ENCODE measurements at places on chromosomes 3 and 15.

DNA sequence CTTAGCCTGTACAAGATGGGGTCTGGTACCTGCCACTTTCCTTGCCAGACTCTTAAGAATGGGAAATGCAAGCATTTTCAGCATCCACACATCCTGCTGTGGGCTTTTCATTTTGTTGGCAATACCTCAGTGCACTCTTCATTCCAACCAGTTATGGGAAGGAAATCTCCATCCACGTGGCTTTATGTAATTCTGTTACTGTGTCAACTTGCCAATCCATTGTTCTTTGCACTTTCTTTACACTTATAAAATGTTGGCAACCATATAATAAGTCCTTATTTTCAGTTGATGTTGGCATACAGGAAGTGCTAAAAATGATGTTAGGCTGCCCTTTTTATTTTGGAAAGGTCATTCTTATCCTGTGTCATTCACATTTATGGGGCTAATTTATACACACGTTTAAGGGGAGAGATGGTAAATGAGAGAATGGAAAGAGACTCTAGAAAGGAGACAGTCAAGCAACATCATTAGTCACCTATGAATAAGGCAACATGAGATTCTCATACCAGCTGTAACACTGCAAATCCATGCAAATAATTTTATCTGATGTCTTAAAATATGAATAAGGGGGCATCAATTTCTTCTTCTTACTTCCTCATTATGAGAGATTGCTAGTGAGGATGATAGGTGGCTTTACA, 238.7 kb downstream of the CHST2 start:
- no peak for DNase-seq

DNA sequence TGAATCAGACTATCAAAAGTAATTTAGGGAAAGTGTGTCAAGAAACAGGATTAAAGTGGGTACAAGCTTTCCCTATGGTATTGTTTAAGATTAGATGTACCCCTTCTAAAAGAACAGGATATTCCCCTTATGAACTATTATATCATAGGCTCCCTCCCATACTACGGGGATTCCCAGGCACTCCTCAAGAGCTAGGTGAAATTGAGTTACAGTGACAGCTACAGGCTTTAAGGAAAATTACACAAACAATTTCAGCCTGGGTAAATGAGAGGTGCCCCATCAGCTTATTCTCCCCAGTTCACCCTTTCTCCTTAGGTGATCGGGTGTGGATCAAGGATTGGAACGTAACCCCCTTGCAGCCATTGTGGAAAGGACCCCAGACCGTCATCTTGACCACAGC, 240.8 kb upstream of the CNTN6 start:
- no peak for DNase-seq

GRCh38 chr3:69433121-69433968, 47.5 kb upstream of the FRMD4B start:
- no peak for DNase-seq

DNA sequence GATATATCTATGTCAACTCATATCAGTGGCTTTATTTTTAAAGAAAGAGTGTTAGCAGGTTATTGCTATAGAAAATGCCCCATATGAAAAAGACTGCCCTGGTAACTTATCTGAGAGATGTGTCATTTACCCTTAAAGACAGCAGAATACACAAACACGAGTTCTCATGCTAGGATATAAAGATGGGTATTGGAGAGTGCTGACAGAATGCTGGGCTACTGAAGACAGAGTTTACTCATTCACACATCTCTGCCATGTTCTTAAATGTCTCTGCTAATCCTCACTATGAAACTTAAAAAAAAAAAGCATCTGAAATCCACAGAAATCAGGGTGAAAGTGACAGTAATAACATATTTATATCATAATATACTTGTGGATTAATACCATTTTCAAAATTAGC, 126.7 kb downstream of the FOXP1 start:
- no peak for DNase-seq

- DNase-seq, result no peak
Measured at GRCh38 chr15:76169018-76169417, 109.2 kb downstream of the TMEM266 start.

DNA sequence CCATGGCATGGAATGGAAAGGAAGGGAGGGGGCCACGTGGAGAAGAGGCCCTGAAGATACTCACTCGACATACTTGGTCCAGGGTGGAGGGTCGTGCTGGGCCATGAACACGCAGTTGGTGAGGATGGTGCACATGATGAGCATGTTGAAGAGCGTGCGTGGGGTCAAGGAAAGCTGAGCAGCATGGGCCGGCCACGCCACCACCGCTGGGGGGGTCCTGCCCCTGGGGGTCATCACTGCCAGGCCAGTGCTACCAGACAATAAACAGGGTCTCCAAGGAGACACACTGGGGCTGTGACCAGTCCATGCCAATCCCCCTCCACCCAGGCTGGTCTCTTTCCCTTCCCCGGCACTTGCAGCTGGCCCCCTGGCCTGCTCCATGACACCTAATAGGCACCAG, 27.2 kb downstream of the SCN5A start:
- DNase-seq, result no peak

DNA sequence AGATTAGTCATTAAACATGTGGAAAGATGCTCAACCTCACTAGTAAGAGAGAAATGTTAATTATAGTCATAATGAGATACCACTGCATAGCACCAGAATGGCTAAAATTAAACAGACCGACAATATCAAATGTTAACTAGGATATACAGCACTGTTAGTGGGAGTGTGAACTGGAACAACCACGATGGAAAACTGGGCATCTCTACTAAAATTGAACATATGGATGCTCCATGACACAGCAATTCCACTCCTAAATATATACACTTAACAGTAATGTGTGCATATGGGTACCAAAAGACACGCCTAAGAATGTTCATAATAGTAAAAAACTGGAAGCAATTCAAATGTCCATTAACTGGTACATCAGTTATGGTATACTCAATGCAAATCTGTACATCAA, 41.5 kb downstream of the CRTAP start:
- DNase-seq, result no peak

- DNase-seq, result no peak
Measured at GRCh38 chr15:47404877-47405276, 312.4 kb upstream of the SEMA6D start.

DNA sequence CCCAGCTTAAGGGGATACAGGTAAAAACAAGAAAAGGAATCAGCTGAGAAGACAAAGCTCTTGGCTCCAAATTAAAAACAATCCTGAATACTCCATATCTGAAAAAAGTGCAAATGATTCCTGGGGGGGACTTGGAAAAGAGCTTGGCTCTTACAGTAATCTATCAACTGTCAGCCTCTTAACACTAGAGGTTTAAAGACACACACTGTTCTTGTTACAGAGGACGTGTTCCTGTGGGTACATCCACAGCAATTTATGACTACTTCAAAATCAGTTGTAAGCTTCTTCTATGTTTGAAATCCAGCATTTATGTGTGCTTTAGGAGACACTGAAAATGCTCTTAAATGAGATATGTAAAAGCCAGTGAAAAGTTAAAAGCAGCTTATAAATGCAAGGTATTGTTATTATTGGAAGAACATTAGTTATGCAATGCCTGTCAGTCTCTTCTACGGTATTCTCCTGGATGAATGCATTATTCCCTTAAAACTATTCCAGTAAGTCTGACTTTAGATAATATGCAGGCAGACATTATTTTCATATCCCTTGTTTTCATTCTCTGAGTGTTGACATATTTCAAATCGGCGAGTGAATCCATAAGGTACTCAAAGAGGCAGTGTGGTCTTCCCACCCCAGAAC, 408.4 kb upstream of the ADAMTS9 start:
- DNase-seq, result no peak

DNA sequence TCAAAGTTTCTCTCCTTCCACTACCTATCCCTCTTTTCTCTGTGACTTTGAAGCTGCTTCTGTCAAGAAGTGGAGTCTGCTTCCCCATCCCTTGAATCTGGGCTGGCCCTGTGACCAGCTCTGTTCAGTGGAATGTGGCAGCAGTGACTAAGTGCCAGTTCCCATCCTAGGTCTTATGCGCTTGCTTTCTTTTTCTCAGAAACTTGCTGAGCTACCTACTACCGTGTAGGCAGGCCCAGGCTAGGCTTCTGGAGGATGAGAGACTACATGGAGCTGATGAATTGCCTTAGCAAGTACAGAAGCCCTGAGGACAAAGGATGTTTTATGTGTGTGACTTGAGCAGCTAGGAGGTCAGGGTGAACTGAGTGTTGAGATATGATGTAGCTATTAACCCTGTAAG, 123.2 kb downstream of the PDCD6IP start:
- no peak for DNase-seq

DNA sequence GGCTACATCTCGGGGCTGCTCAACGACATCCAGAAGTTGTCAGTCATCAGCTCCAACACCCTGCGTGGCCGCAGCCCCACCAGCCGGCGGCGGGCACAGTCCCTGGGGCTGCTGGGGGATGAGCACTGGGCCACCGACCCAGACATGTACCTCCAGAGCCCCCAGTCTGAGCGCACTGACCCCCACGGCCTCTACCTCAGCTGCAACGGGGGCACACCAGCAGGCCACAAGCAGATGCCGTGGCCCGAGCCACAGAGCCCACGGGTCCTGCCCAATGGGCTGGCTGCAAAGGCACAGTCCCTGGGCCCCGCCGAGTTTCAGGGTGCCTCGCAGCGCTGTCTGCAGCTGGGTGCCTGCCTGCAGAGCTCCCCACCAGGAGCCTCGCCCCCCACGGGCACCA, 17.0 kb downstream of the ANKRD63 start:
- no peak for DNase-seq

GRCh38 chr15:67504056-67504455, 16.9 kb upstream of the C15orf61 start:
- DNase-seq, result no peak

DNA sequence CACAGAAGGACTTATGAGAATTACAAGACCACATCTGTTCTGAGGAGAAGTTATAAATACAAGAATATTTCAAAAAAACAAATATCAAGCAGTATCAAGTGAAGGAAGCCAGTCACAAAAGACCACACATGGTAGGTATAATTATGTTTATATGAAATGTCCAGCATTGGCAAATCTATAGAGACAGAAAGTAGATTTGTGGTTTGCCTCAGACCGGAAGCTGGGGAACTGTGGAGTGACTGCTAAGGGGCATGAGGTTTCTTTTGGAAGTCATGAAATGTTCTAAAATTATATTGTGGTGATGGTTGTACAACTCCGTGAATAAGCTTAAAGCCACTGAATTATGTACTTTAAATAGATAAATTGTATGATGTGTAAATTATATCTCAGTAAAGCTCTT, 136.9 kb downstream of the FRMD5 start:
- no peak for DNase-seq

DNA sequence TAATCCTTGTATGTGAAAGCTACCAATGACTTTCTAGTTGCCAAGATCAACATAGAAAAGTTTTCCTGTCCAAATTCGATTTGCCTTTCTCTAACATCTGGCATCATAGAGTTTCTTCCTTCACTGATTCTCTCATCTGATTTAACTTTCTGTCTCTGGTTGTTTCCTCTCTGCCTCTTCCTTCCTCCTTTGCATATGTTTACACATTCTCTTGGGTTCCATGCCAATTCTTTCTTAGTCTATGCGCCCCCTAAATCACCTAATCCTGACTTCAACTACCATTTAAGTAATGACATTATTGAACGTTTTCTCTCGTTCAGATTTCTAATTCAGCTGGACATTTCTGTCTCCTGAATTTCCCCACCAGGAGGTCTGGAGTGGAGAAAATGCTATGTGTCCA, 561.9 kb upstream of the TGFBR2 start:
- no peak for DNase-seq

GRCh38 chr3:156189927-156190326, 69.5 kb downstream of the KCNAB1 start:
- no peak for DNase-seq

DNA sequence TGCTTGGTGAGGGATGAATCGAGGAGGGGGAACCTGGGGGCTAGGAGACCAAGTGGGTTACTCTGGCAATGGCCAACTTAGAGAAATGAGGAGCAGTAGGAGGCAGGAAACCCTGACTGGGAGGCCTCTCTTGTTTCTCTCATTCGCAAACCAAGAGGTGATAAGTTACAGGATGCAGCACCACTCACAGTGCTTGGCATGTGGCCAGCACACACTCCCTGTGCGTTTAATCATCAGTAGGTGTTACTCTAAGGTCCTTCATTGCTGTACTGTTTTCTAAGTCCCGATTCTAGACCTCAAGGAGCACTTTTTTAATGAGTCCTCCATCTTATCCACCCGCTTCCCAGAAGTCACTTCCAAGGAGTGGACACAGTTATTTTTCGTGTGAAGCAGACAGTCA, 314.1 kb upstream of the TRIM42 start:
- no peak for DNase-seq

GRCh38 chr3:128369121-128369703, 97.5 kb downstream of the DNAJB8 start:
- no peak for DNase-seq

DNA sequence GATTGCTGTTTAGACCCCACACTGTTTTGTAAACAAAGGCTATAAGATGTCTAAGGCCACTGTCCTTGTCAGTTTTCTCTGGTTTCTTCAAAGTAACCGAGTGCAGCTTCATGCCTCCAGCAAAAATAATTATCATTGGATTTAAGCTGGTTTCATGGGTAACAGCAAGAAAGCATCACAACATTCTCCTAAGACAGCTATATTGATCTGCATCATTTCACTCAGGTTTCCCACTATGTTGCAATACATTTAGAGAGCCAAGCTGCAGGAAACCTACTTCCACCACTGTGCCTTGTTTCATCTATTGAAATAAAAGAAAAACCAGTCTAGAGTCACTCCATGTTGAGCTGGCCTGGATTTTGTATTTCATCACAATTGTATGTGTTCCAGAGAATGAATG, 351.4 kb downstream of the OXSM start:
- no peak for DNase-seq

- no peak for DNase-seq
Measured at GRCh38 chr3:185216607-185216958, 37.3 kb downstream of the EHHADH start.

DNA sequence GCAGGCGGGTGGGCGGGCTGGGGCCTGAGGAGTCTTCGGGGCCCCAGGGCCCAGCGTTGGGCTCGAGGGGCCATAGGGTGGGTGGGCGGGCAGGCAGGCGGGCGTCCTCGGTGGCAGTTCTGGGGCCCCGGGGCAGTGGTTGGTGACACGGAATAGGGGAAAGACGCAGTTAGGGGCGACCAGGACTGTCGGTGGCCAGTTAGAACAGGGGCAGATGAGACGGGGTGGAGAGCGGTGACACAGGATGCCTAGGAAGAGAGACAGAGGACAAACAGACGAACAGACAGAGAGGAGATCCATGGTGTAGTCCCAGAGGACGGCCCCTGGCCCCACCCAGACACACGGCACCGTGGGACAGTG, 36.5 kb downstream of the GRIP2 start:
- no peak for DNase-seq

DNA sequence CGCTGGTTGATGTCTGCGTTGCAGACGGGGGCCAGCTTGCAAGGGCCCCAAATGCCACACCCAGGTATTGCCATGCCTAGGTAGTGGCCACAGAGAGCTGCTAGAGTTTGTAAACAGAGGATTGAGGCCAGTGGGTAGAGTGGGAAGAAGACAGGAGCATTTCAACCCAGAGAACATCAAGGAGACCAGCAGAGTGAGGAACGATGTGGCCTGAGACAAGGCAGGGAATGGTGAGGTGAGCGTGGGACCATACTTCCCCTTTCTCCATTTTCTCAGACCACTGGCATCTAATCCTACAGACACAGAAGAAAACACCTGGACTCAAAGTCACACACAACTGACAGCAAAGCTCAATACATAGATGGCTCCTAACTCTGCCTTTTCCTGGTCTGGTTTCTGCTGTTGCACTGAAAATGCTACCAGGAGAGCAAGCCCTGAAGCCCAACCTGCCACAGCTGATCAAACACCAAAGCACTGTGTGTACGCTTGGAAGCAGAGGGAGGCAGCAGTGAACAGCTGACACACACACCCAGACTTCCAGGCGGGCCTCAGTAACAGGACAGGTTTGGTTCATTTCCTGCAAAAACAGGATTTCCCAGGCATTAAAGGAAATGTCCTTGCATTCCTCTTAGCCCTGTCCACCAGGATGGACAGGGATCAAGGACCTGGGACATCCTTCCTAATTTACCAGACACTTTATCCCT, 1.6 kb downstream of the FAM174B start:
- DNase-seq, result no peak

Data from T-helper 2 cell (primary cell).